ENCODE measurements at places on chromosomes 2 and 18.

GRCh38 chr18:75068682-75069435 lies 140.1 kb downstream of the PTGR3 start:
- no peak for DNase-seq

- DNase-seq = no peak
Observed at GRCh38 chr18:79197531-79197930, 128.3 kb downstream of the ATP9B start.

- DNase-seq = no peak
Observed at GRCh38 chr2:235096447-235096846, 144.6 kb downstream of the SH3BP4 start.

- peak; percentile 6 for DNase-seq
Observed at GRCh38 chr2:155223781-155224406, 525.4 kb downstream of the KCNJ3 start.

DNA sequence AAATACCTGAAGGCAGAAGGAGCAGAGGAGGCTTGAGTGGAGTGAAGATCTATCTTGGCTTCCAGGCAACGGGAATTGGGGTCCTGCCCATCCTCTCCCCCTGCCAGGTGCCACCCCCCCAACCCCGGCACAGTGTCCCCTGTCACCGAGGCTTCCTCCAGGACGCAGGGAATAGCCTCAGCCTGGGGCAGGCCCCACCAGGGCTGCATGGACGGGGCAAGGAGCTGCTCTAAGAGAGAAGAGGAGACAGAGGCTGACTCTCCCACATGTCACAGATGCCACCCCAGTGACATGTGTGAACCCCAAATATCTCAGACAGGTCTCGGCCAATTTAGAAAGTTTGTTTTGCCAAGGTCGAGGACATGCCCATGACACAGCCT lies 42.1 kb downstream of the PXDN start:
- no peak for DNase-seq

GRCh38 chr2:46369783-46370182 lies 72.6 kb downstream of the EPAS1 start:
- DNase-seq = no peak

DNA sequence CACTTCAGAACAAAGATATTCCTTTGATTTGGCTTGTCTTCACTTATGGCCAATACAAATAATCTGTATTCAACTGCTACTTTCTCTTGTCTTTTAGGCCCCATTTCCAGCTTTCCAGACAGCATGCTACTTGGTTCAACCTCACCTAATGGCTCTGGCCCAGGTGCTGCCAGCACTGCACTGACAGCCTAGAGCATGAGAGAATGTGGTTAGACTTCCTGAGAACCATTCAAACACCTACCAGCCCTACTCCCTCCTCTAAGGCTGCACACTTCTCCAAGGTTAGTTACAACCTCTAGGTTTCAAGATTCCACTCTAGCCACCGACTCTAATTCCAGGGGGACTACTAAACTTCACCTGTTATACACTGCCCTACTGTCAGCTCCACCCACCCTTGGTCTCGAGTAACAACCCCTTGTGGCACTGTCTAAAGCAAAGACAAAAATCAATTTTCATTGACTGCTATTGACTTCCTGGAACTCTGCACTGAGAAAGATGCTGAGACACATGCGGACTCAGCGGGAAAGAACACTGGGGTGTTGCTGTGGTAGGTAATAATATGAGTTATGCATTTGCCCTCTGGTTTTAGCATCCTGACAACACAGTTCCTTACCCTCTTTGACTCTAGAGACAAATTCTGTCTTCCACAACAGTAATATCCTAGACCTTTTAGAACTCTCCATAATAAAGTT lies 38.2 kb downstream of the PLEKHM3 start:
- DNase-seq = no peak

- no peak for DNase-seq
Observed at GRCh38 chr2:160282063-160282580, 82.0 kb upstream of the ITGB6 start.

DNA sequence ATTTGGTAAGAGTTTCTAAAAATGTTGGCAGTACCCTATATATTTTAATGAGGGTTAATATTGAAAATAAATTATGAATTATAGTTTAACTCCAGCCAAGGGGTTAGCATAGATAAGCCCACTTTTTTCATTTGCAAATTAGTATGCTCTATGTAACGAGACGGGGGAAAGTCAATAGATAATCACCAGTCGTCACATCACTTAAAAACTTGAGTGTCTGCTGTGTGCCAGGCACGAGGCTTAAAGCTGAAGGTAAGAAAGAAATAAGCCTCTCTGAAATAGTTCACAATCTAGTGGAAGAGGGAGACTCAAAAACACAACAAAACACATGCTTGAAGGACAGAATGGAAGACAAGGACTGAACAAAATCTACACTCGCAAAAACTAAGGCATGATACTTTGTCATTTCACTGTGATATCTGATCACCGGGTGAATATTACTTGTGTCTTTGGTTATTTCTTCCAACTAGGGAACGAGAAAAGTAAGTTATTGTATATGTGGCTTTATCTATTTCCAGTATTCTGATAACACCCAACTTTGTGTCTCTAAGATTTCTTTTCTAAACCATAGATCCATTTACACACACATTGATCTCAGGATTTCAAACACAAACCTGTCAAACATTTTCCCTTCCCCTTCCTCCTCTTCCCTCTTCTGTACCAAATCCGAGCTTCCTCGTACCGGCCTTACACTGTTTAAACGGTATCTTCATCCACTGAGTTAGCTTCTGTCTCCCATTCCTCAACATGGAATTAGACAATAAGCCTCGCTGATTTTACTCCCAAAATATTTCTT lies 199.1 kb downstream of the PIEZO2 start:
- DNase-seq = no peak

GRCh38 chr2:24082787-24083566 lies 1.7 kb downstream of the TP53I3 start:
- no peak for DNase-seq

- peak; percentile 20 for DNase-seq
Observed at GRCh38 chr18:77422974-77423867, 173.6 kb downstream of the GALR1 start.

DNA sequence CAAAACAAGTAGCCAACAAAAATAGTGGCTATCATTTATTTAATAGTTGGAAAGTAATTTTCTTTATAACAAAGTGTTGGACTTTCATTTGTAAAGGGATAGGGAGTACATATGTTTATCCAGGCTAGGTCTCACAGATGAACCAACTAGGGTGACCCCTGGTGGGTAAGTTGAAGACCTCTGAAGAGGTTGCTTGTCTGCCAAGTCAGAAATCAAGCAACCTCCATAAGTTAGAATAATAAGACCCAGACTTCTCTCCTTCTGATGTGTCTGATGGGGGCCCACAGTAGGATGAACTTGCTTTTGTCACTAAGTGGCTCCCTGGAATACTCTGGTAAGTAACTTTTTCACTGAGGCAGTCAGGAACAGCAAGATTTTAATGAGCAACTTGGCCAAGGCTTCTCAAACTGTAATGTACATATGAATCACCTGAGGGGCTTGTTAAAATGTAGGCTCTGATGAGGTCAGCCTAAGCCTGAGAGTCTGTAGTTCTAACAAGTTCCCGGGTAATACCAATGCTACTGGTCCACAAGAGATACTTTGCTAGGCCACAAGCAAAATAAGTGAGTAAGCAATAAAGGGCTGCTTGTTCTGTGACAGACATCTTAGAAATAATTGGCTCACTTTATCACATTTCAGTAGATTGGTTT lies 319.6 kb downstream of the PIK3C3 start:
- DNase-seq = no peak

DNA sequence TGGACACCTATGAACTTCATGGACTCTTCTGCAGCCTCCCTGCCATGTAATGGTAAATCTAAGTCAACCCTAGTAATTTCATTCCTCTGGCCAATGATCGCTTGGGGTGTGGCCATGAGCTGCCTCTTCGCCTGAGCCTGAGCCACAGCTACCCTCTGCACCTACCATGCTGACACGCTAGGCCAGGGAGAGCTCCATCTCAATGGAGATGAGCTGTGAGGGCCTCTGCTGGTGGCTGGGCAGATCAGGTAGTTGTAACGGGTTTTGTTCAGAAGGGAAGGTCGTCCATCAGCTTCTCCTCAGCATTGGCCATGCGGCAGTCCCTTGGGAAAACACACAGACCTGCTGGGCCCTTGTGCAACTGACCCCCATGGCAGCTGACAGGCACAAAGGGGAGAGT lies 24.4 kb downstream of the MPHOSPH10 start:
- peak; percentile 48 for DNase-seq

GRCh38 chr18:79259218-79259617 lies 136.5 kb upstream of the NFATC1 start:
- no peak for DNase-seq

- DNase-seq = no peak
Observed at GRCh38 chr2:148027822-148028221, 6.9 kb downstream of the MBD5 start.

DNA sequence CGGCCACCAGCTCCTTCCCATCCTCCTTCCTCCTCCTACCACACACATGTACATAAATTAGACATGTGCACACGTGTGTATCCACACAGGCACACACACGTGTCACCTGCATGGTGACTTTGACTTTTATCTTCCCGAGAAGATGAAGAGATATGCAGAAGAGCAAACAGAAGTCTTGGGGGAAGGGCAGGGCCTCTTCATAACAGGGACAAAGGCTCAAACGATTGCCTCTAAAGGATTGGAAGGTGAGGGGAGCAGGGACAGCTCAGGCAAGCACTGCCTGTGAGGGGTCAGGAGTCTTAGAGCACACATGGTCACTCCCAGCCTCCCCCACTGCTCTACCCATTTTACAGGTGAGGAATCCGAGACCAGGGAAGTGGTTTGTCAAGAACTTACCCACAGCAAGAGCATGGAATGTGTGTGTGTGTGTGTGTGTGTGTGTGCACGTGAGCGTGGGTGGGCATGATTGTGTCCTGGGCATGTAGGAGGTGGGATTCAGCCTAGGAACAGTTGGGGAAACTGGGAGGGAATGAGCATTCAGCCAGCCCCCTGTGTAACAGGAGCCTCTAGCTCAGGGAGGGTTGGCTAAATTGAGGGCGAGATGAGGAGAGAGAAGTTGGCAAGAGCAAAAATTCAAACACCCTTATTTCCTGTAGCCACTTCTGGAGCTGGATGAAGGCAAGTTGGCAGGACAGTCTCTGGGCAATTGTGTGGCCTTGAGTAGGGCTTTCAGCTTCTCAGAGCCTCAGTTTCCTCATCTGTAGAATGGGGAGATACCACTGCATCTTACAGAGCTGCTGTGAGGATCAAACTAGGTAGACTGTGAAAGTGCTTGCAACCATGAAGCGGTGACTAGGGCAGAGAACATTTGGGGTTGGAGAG lies 24.2 kb downstream of the CIB4 start:
- DNase-seq = no peak

DNA sequence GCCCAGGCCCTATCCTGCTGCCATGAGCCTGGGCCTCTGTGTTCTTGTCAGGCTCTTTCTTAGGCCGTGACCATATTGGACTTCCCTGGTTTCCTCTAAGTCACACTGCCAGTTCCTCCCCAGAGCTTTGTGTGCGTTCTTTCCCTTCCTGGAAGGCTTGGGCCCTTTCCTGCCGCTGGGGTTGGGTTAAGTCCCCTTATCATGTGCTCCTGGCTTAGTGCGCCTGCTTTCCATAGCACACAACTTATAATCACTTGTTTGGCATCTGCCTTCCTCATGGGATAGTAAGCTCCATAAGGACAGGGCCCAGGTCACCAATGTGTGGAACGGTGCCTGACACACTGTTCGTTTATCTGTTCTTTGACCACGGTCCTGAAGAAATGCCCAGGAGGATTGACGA lies 31.3 kb downstream of the NIFK start:
- DNase-seq = no peak

DNA sequence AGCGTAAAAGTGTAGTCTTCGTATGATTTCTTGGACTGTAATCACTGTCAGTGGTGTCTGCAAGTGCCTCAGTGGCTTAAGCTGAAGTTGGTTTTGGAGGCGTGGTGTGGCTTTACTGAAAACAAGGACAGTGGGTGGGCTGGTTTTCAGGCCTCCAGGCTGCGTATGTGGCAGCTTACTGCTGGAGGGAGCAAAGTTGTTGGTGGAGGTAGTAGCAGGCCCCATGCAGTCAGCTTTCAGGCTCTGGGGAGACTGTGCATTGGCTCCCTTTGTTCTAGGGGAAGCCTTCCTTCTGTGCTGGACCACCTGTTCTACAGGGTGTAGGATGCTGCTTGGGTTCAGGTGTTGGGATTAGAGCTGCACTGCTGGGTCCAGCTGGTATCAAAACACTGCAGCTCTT lies 91.6 kb downstream of the NCK2 start:
- no peak for DNase-seq

DNA sequence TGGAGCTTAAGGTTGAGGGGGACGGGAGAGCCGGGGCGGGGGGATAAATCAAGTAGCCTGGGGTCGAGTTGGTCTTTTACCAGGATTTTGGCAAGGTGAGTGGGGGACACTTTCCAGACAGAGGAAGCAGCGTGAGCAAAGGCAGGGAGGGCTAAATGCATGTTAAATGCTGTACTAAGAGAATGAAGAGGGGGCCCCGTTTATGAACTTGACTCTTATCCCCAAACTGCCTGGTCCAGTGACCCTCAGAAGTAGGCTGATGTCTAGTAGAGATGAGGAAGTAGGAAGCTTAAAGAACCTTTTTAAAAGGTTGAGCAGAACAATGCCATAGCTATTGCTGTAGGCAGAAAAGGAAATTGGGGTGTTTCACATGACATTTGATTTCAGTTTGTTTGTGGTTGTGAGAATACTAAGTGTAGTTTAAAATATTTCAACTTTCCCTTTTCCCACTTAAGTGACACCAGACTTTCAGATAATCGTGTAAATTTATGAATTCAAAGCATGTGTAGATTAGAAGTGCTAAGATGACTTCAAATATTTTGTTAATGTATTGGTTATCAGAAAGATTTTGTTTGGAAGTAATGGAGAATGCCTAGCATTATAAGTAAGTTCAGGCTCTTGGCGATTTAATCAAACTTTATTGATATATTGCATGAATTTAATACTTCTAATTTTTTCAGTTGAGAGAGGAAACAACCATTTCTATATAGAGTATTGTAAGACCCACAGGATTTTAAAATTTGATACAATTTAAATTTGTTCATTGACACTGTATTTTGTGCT lies 1.8 kb downstream of the REL start:
- DNase-seq = no peak

DNA sequence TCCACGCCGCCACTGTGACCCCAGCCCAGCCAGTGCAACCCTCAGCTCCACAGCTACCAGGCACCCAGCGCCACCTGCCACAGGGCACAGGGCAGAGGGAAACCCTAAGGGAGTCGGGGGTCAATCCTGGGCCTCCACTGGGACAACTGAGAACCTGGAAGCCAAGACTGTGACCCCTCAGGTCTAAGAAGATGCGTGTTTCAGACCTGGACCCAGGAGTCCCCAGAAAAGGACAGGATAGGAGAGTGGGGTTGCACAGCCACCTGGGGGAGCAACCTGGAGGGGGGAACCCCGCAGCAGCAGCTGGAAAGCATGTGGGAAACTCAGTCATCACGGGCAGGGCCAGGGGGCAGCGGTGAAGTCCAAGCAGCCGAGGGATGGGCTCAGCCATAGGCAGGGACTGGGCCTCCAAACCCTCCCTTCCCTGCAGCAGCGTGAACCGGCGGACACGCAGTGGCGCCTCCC lies 4.1 kb downstream of the ESPNL start:
- no peak for DNase-seq

DNA sequence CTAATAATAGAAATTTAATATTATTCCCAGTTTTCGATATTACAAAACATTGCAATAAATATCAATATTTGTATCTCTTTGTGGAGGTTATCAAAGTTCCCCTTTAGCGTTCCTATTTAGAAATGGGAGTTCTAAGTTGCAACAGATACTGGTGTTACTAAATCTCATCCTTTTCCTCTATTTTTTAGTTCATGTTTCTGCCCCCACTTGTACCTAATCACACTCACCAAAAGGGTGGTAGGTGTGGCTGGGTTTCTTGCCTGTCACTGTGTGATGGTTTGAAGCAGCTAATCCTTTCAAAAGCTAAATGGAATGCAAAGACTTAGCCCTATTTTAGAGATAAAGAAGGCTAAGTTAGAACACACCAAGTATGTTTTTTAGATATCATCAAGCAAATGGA lies 997.9 kb downstream of the TSN start:
- no peak for DNase-seq

Data from urothelium cell line (cell line).